ENCODE measurements at places on chromosomes 12 and 14. TPM values are rescaled to one million over a fixed set of nuclear protein-coding genes. Genes with fewer than 3 reads are reported as not detected.
A peak's percentile ranks its signal among the peaks of the same experiment; 100 is the strongest.

OTUB2 gene
- total RNA-seq = 4.9 TPM

MOK gene
- total RNA-seq = 23.0 TPM

GRCh38 chr12:47323802-47324201 is 244.0 kb upstream of the AMIGO2 start:
- no peak for DNase-seq

GRCh38 chr12:3837049-3837448 is 36.1 kb downstream of the PARP11 start:
- DNase-seq = no peak

DNA sequence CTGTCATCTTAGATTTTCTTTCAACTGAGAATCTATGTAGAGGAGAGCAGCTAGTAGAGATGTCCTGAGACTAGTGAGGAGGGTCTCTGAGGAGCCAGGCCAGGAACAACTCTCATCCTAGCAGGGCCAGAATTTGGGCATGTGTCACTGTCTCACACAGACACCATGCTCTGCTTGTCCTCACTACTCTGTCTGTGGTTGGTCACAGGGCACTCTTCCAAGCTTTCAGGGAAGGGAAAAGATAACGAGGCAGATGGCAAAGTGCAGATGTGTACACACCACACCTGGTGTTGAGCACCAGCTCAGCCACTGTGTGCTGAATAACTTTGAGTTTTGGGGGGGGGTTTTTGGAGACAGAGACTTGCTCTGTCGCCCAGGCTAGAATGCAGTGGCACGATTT is 2.5 kb downstream of the SSPN start:
- no peak for DNase-seq

ADAM21 gene
- total RNA-seq = not detected

RASSF3 gene
- total RNA-seq = 29.6 TPM

GRCh38 chr14:105061428-105062047 is 3.7 kb downstream of the GPR132 start:
- peak; percentile 83 for DNase-seq

- no peak for DNase-seq
Observed at GRCh38 chr12:52043386-52044212, 7.6 kb upstream of the NR4A1 start.

IFNG-AS1 gene
- 4.1 TPM for total RNA-seq

- no peak for DNase-seq
Observed at GRCh38 chr12:122811777-122812176, 23.5 kb upstream of the HIP1R start.

GRCh38 chr14:63764103-63764502 is 36.2 kb upstream of the SGPP1 start:
- no peak for DNase-seq

TSPAN19 gene
- total RNA-seq = not detected

KRT83 gene
- not detected for total RNA-seq

E2F7 gene
- total RNA-seq = 3.0 TPM

DNA sequence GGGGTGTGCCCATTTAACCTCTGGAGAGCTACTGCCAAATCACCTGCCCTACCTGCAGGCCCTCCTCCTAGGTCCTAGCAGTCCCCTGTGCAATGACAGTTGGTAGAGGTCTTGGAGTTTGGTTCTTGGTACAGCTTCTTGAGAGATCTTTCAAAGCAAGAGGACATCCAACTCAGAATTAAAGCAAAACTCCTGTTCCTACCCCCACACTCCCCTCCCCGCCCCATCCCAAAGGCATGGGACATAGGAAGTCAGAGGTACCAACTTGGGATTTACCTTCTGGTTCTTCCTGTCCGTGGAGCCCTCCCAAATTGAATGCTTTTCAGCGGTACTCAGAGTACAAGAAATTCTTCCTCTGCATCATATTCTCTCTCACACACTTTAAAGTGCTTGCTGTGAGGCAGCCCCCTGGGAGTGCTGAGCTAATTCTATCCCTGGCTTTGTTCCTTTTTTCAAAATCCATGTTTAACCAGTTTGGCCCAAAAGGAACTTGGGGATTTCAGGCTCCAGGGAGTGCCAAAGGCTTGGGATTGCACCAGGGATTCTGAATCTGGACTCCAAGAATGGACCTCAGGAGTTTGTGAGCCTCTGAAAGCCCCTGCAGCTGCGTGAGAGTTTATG is 40.8 kb downstream of the GALNT16 start:
- DNase-seq = no peak

- DNase-seq = no peak
Observed at GRCh38 chr14:82104013-82104412, 570.4 kb upstream of the SEL1L start.

GRCh38 chr14:79298373-79298772 is 912.9 kb downstream of the DIO2 start:
- DNase-seq = no peak

DNA sequence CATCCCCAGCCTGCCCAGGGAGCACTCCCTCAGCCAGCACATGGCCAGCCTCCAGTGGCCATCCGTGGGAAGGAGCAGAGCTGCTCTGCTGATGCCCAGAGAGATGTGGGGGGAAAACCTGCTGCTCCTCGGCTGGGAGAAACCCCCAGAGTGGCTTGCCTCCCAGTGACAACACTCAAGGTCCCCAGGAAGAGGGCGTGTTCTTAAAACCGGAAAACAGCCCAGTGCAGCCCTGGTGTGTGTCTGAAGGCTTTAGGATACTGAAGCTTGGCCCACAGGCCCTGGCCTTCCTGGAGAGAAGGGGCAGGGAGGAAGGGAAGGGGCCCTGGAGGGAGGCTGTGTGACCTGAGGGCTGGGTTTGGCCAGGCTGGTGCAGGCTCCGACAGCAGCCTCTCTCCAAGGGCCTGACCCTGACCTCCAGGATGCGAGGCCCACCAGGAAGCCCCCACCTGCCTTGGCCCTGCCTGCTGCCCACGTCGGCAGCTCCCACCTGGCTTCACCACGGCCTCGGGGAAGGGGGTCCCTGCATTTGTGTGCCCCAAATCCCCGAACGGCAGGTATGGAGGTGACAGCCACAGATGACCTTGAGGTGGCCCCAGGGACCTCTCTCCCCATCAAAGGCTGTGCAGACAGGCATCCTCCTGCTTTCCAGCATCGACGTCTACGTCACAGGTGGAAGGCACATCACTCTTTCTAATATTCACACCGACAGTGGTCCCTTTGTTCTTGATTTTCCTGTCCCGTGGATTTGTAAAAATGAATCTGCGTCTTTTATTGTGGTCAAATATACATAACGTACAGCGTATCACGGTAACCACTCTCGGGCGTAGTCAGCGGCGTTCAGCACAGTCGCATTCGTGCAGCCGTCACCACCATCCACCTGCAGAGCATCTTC is 190.0 kb upstream of the C14orf180 start:
- DNase-seq = peak; percentile 43

IL26 gene
- not detected for total RNA-seq

PDZRN4 gene
- 1.1 TPM for total RNA-seq

GRCh38 chr14:32393119-32393518 is 64.0 kb downstream of the AKAP6 start:
- DNase-seq = no peak

GRCh38 chr12:105676694-105677093 is 346.2 kb downstream of the C12orf75 start:
- no peak for DNase-seq

- DNase-seq = peak; percentile 58
Observed at GRCh38 chr12:6154730-6155459, 30.4 kb upstream of the VWF start.

- DNase-seq = no peak
Observed at GRCh38 chr14:52342849-52343596, 28.9 kb downstream of the PTGER2 start.

KRT72 gene
- total RNA-seq = not detected

- no peak for DNase-seq
Observed at GRCh38 chr14:60590991-60591414, 58.3 kb downstream of the SIX1 start.

DNA sequence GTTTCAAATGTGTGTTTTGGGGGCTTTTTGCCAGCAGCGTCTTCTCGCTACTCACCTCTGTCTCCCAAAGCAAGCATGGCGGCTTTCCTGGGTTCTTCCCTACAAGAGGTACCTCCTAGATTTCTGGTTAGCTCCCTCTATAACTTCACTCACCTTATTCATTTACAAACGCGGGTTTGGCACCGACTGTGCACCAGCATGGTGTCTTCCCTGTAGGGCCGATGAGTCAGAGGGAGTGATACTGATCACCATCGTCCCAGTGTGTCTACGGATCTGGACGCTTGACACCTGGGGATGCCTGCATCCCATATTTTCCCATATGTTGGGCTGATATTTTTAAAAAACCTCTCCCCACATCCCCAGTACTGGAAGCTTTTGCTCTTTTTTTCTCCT is 8.0 kb upstream of the SERPINA12 start:
- no peak for DNase-seq

DNA sequence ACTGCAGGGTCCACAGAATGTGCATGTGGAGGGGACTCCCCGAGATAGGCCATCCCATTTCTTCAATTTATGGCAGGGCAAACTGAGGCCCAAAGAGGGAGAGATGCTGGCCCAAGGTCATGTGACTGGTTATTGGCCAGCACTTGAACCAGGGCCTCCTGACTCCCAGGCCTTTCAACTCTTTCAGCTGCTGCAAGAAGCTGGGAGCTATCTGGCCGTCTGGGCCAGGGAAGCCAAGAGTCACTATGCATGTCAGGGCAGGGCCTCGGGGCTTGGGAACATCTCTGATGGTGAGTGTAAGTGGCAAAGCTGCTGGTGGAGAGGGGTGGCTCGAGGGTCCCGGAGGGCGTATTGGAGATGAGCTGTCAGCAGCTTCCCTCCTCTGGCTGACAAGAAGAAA is 9.5 kb upstream of the LTBP2 start:
- no peak for DNase-seq

DNA sequence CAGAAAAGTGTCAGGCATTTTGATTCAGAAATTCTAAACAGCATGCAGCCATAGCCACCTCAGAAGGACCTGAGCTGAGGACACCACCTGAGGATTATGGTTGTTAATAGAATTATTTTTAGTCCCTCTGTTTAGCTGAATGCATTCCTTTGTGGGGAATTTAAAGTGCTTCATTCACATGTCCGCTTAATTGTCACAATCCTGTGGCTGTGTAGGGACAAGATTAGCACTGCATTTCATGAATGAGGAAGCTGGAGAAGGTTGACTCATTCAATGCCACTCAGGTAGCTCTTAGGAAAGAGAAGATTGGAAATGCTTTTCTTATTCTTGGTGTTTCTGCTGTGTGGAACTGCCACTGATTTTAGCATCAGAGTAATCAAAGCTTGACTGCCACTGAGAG is 42.0 kb upstream of the KRR1 start:
- DNase-seq = no peak

GRCh38 chr12:75489613-75490210 is 9.2 kb downstream of the GLIPR1 start:
- DNase-seq = no peak

Data from Peyer's patch (tissue), 4 donors.